Effector memory CD8-positive, alpha-beta T cell (primary cell): ENCODE measurements at places on chromosomes 11 and 22.

DNA sequence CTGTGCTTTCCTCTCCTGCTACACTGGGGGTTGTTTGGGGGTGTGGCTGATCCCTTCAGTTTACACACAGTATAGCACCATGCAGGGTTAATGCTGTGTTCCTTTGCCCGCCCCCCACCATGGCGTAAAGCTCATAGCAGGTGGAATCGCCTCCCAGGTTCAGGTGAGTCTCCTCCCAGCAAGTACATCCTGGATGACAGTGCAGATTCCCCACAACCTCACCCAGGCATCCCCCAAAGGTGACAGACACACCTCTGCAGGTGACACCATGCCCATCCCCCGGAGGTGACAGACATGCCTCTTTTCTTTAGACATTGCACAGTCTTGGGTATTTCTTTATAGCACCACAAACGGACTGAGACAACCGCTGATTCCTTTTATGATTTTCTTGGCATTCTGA is 343.7 kb downstream of the BRD1 start:
- H3K27me3 ChIP-seq: peaks cover 43% of the 10 kb centered on the region
- H3K36me3 ChIP-seq: no peaks in the 10 kb centered on the region
- H3K27ac ChIP-seq: no peak overlapping the region
- no peak for DNase-seq

DNA sequence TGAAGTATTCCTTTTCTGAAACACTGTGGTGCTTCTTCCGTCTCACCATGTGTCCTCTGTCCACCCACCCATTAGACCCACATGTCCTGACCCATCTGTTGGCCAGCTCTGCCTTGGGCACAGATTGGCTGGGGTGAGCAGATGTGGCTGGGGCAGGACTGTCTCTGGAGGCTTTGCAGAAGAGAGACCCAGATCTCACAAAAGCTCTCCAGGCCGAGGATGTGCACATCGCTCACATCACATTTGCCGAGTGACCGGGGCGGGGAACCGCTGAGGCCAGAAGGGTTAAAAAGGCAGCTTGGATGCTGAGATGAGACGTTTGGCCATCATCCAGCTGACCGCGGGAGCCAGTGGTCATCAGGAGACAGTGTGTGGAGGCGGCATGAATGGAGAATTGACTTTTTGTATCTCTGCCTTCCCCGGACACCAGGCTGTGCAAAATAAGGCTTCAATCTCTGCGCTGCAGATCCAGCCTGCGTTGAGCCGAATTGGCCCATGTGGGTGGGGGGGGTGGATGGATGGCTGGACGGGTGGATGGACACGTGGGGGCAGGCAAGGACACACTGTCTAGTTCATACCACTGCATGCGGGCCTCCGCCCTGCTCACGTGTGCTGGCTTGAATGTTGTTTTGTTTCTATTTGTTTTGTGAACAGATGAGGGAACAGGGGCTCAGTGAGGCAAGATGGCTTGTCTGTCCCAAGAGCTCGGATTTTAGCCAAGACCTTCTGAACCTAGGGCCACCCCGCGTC is 6.1 kb downstream of the IFITM10 start:
- no peak for DNase-seq
- no peaks in the 10 kb centered on the region for H3K27me3 ChIP-seq
- no peaks in the 10 kb centered on the region for H3K36me3 ChIP-seq

DNA sequence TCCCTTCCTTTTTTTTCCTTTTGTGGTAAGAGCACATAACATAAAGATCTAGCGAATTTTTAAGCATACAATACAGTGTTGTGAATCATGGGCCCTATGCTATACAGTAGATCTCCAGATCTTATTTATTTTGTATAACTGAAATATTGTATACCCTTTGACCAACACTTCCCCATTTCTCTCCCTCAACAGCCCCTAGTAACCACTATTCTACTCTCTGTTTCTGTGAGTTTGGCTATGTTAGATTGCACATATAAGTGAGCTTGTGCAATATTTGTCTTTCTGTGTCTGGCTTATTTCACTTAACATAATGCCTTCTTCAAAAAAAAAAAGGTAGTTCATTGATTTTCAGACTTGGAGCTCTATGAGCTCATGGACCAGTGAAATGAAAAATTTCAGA is 180.5 kb downstream of the C11orf91 start:
- no peaks in the 10 kb centered on the region for H3K4me1 ChIP-seq
- no peak overlapping the region for H3K4me3 ChIP-seq
- H3K36me3 ChIP-seq: no peaks in the 10 kb centered on the region
- no peak for DNase-seq
- peaks cover 50% of the 10 kb centered on the region for H3K27me3 ChIP-seq
- H3K27ac ChIP-seq: no peak overlapping the region

- no peak for DNase-seq
- no peaks in the 10 kb centered on the region for H3K27me3 ChIP-seq
- no peaks in the 10 kb centered on the region for H3K36me3 ChIP-seq
- no peak overlapping the region for H3K27ac ChIP-seq
Measured at GRCh38 chr11:99505316-99505715, 484.6 kb downstream of the CNTN5 start.

DNA sequence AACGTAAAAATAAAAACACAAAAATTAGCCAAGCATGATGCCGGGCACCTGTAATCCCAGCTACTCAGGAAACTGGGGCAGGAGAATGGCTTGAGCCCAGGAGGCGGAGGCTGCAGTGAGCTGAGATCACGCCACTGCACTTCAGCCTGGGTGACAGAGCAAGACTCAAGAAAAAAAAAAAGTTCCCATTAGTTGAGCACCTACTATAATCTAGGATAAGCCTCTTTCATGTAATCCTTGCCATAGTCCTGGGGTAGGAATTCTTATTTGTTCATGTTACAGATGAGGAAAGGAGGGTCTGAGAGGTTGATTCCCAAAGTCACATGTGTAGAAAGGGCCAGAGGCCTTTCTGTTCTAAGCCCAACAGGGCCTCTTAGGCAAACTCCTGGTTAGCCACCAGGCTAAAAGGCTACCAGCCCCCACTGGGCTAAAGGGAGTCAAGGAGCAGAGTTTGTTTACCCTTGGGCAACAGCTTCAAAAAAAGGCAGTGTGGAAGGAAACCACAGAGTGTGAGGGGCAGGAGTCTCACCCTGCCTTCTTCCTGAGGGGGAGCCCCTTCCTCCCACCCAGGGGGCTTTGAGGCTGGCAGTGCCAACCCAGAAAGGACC is 21.6 kb upstream of the CSNK1E start:
- no peak overlapping the region for H3K4me3 ChIP-seq
- no peak overlapping the region for H3K27ac ChIP-seq
- peaks cover 14% of the 10 kb centered on the region for H3K27me3 ChIP-seq
- no peak for DNase-seq
- H3K36me3 ChIP-seq: no peaks in the 10 kb centered on the region

DNA sequence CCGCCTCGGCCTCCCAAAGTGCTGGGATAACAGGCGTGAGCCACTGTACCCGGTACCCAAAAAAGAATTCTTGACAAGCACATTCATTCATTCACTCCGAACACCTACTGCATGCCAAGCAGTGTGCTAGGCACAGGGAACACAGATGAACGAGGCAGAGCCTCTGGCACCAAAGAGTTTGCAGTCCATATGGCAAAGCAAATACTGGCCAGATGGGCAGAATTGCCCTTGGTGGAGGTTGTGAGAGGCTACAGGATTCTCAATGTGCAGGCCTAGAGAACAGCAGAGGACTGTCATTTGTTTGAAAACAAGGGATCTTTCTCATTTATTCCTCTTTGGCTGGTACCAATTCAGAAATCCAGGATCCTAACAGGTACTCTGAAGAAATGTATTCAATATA is 27.5 kb upstream of the MTCH2 start:
- no peak overlapping the region for H3K27ac ChIP-seq
- no peaks in the 10 kb centered on the region for H3K27me3 ChIP-seq
- no peak overlapping the region for H3K4me3 ChIP-seq
- DNase-seq: no peak

DNA sequence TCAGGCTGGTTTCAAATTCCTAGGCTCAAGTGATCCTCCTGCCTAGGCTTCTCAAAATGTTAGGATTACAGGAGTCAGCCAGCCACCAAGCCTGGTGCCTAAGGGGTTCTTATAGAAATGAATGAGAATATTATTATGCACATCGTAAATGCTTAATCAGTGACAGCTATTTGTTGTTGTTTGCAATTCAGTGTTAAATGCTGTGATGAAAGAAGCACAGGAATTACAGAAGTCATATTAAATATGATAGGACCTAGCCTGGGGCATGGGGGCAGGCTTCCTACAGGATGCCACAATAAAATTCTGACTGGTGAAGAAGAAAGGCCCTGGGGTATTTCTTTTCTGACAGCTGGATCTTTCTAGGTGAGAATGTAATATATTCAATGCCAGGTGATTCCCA is 13.9 kb upstream of the PATZ1 start:
- no peak overlapping the region for H3K4me3 ChIP-seq
- peaks cover 11% of the 10 kb centered on the region for H3K27me3 ChIP-seq
- H3K36me3 ChIP-seq: peaks cover 2% of the 10 kb centered on the region
- H3K4me1 ChIP-seq: no peaks in the 10 kb centered on the region
- no peak overlapping the region for H3K27ac ChIP-seq

DNA sequence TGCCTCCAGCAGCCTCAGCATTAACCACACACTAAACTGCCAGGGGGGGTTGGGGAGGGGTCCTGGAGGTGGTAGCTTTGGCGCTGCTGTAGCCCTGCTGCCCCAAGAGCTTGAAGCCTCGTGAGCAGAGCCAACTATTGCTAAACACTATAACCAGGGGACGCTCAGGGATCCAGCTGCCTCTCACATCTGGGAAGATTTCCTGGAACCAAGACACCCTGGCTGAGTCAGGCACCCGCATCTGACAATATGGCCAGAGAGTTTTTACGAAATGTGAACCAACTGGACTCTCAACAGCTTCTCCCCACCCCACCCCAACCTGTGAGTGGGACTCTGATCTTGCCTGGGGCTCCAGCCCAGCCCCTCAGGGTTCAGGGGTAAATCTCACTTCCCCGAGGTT is 14.3 kb downstream of the C1QTNF6 start:
- H3K27ac ChIP-seq: no peak overlapping the region
- no peak overlapping the region for H3K4me3 ChIP-seq
- peaks cover 46% of the 10 kb centered on the region for H3K4me1 ChIP-seq
- no peaks in the 10 kb centered on the region for H3K27me3 ChIP-seq

DNA sequence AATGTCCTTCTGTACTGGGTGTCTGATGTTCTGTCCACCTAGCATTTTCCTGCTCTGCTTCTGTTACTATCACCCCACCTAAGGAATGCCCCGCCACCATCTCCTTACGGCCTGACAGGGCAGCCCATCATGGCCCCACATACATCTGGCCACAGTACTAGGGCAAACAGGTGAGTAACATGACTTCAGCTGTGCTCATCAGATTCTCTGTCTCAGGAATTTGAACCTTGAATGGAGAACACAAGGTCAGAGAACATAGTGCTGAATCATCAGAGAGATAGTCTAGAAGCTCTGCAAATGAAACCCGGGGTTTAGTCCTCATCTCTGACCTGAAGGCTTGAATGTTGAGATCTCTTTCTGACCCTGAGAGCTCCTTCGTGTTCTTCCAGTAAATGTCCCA is 32.4 kb downstream of the ZC3H12C start:
- H3K4me1 ChIP-seq: no peaks in the 10 kb centered on the region
- no peak overlapping the region for H3K4me3 ChIP-seq
- no peaks in the 10 kb centered on the region for H3K36me3 ChIP-seq
- H3K27ac ChIP-seq: no peak overlapping the region
- DNase-seq: no peak
- peaks cover under 1% of the 10 kb centered on the region for H3K27me3 ChIP-seq

DNA sequence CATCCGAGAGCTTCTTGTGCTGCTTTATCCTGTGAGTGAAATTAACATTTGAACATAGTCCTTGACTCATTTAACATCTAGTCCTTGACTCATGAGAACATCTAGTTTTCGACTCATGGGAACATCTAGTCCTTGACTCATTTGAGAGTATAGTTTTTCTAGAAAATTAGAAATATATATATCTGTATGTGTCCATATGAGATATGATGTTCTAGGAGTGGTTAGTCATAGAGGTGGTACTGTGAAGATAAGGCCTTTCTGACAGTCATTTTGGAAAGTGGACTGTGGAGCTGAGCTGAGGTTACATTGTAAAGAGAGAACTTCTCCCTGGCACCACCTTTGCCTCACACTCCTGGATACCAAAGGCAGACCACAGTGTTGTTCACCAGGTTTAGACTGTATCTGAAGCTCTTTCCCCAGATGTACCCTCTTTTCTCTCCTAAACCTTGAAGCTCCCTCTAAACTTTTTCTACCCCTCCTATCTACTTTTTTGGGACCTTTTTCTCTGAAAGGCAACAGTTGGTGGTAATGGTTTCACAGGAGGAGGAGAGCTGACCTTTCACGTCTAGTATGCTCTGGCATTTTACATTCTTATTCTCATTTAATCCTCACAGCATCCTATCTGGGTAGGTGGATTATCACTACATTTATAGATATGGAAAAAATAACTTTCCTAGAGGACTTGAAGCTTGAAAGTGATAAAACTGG is 67.2 kb downstream of the PPP2R1B start:
- H3K27me3 ChIP-seq: no peaks in the 10 kb centered on the region
- peaks cover 10% of the 10 kb centered on the region for H3K4me1 ChIP-seq
- peaks cover 11% of the 10 kb centered on the region for H3K36me3 ChIP-seq
- no peak overlapping the region for H3K27ac ChIP-seq
- DNase-seq: no peak

DNA sequence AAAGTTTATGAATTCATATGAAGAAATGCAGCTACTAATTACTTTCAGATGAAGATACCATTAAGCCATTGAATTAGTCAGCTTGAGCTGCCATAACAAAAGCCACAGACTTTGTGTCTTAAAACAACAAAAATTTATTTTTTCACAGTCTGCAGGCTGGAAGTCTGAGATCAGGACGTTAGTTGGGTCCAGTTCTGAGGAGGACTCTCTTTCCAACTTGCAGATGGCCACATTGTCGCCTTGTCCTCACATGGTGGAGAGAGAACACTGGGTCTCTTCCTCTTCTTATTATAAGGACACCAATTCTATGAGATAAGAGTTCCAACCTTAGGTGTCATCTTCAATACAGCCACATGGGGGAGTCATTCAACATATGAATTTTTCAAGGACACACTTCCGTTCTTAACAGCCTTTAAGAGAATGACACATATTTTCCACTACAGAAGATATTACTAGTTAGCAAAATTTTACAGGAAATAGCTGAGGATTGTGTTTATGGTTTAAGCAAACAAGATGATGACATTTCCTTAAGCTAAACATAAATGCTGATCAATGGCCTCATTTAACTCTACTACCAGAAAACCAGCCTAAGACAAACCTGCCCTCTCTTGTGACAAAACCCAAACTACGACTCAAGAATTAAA is 56.0 kb downstream of the DCUN1D5 start:
- no peaks in the 10 kb centered on the region for H3K27me3 ChIP-seq
- H3K4me3 ChIP-seq: peak overlapping the region; percentile 11
- DNase-seq: peak; percentile 46
- H3K27ac ChIP-seq: peak overlapping the region; percentile 83
- H3K4me1 ChIP-seq: peaks cover 10% of the 10 kb centered on the region
- H3K36me3 ChIP-seq: peaks cover 5% of the 10 kb centered on the region

- H3K27me3 ChIP-seq: no peaks in the 10 kb centered on the region
- no peak overlapping the region for H3K4me3 ChIP-seq
- peaks cover 4% of the 10 kb centered on the region for H3K36me3 ChIP-seq
Measured at GRCh38 chr22:25057013-25057881, 104.7 kb downstream of the KIAA1671 start.
